Stimulated activated CD4-positive, alpha-beta T cell treated with anti-CD3 and anti-CD28 coated beads, Interleukin-2, amount 100 ng/mL, for 24 hours (primary cell): ENCODE measurements at places on chromosomes 2 and 18.

DNA sequence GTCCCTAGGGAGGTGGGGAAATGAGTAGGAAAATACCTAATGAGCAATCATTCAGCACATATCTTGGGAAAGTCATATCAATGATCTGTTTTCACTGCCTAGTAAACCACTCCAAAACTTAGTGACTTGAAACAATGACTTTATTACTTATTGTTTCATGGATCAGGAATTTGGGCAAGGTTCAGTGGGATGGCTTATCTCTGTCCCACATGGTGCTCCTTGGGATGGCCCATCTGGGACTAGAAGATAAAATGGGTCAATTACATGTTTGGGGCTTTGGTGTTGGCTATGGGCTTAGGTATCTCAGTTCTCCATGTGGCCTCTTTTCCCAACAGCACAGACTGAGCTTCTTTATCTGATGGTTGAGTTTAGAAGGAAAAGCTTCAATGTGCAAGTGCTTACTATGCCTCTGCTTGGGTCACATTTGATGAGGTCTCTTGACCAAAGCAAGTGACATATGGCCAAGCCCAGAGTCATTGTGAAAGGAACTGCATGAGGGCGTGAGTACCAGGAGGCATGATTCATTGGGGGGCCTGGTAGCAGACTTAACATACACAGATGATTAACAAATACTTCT, 218.1 kb upstream of the TNP1 start:
- DNase-seq: no peak

- no peak for DNase-seq
Measured at GRCh38 chr2:234091883-234092282, 41.4 kb downstream of the SPP2 start.

GRCh38 chr2:85263591-85263990, 64.2 kb downstream of the TGOLN2 start:
- no peak for DNase-seq

GRCh38 chr2:216694082-216694825, 1.1 kb downstream of the IGFBP5 start:
- peak; percentile 28 for DNase-seq

DNA sequence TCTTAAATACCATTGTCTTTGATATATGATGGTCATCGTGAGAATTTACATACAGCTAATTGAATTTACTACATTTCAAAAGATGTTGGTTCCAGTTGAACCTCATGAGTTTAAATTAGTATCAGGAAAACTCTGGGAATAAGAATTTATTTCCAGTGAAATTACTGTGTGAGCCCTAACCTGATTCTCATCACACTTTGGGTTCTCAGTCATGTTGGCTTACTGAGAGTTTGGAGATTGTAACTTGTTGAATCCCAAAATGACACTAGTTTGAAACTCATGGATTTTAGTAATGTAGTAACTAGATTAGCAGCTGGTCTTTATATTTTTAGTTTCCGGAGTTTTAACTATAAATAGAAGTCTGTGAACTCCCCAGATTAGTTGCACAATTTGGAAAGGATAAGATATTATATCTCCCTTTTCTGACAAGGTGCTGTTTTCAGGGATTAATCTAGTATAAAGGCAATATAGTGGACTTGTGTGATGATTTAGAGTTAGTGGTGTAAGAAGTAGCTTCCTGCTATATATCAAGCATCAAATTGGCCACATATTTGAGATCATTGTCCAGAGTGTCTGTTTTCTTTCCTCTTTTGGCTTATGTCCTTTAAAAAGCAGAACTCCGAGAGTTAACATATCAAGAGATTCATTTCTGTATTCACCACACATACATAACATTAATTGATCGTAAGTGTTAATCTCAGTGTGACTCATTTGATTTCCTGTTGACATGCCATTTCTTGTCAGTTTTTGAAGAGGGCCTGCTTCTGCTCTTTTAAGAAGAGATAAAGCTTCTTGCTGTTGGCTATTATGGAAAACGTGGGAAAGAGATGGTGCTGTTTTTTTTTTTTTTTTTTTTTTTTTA, 15.7 kb downstream of the NDUFV2 start:
- no peak for DNase-seq

DNA sequence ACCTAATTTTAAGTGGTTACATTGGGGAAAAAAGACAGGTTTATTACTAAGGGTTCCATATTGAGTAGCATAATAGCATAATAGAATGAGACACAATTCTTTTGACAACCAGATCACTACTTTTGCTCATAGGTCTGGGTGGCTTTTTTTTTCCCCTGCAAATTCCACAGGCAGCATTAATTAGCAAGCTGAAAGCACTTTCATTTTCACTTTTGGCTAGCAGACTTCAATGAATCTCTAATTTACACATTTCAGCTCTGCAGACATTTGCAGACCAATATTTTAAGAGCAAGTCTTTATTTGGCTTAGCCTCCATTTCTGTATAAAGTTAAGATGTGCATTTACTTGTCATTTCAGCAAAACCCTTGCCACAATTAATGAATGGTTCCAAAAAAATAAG, 185.5 kb downstream of the NOL4 start:
- DNase-seq: no peak

DNA sequence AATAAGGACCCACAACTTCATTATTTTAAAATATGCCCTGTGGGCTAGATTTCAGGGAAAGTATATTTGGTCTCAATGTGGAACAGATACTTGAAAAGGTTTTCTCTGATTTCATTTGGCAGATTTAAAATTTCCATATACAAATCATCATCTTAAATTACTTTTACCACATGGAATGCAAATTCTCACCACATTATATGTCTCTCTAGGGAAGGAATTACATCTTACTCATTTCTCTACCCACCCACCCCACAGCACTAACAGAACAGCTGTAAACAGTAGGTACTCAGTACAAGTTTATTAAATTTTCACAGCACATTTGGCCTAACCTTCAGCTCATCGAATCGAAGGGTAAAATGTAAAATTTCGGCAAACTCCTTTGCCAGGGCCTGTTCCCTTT, 104.0 kb downstream of the CYRIA start:
- no peak for DNase-seq

DNA sequence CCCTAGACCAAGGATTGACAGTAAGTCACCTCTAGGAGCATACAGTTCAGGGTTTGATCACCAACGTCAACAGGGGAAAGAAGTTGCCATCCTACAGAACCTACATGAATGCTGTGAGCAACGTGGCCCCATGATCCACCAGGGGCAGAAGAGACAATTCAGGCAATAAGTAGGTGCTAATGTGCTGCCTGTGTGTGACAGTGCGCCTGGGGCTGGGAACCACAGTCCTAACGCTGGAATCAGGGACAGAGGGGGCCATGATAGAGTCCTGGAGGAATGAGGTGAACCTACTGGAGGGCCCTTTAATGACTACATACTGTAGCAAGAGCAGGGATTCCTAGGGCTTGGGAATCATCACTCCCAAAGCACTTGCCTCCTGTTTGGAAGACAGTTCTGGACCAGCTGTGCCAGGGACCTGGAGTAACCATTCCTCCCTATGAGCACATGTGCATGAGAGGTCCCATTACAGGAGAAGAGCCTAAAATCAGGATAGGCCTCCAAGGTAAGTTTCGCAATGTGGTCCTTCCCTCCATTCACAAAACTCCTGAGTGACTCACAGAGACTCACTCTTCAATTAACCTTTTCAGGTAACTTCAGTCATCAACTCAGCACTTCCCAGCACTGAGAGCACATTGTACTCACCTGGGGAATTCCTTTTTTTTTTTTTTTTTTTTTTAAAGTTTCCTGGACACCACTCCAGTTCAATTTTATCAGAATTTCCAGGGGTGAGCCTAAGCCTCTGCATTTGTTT, 214.0 kb downstream of the TMEM163 start:
- DNase-seq: no peak

DNA sequence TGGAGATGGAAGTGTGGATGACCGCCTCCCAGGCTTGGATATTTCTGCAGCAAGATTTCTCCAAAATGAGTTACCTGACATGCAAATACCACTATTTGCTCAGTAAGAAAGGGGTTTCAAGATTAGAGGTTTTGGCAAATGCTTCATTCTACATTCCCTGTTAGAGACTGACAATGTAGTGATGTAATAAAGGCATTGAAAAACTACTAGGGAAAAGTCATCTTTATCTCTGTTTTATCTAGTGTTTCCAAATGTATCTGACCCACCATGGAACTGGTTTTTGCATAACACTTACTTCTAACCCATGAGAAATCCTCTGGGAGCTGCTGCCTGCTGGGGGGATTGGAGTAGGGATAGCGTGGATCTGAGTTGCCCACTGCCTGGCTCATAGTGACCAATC, 33.0 kb upstream of the NTSR2 start:
- DNase-seq: no peak

DNA sequence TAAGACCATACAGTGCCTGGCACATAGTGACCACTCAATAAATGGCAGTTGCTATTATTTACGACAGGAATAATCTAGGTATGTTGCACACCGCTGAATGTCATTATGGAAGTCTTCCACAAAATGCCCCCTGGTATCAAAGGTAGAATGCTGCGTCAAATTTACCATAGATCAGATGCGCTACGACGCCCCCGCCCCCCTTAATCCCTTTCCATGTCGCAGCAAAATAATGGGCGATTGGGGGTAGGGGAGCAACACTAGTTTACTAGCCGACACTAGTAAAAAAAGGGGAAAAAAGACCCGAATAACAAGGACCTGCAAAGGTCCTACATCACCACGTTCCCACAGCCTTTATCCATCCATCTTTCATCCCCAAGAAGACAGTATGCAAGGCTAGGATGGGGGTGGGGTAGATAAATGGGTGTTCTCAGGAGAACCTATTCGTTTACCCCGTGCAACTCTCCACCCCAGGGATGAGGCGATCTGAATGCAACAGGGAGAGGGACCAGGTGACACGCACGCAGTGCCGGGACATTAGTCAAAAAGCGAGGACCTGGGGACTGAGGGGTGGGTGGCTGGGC, 455 bp downstream of the PREPL start:
- DNase-seq: peak; percentile 34

GRCh38 chr2:148674063-148675020, 29.8 kb downstream of the EPC2 start:
- DNase-seq: peak; percentile 18

GRCh38 chr2:125364192-125364983, 1291.6 kb upstream of the GYPC start:
- DNase-seq: no peak

DNA sequence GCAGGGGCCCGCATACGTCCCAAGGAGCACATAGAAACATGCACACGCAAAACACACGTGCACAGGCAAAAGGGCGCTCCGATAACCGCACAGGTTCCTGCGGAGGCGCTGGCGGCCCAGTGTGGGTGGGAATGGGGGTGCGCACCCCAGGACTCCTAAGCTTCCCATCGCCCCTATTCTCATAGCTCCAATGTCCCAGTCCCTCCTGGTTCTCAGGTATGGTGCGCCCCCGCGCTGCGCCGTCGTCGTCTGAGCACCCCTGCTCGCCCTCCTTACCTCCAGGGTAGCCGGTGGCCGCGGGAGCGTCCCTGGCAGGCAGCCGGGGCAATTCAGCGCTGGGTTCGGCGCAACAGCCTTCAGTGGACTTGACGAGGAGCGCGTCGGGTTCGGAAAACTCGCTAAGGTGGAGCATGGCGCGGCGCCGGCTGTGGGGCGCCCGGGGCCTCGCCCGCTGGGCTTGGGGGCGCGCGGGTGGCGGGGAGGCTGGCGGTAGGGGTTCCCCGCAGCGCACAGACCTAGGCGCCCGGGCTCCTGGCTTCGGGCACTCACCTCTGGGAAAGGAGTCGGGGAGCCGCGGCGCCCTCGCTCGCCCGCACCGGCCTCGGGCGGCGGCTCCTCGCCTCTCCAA, 328 bp downstream of the EGR4 start:
- DNase-seq: no peak

DNA sequence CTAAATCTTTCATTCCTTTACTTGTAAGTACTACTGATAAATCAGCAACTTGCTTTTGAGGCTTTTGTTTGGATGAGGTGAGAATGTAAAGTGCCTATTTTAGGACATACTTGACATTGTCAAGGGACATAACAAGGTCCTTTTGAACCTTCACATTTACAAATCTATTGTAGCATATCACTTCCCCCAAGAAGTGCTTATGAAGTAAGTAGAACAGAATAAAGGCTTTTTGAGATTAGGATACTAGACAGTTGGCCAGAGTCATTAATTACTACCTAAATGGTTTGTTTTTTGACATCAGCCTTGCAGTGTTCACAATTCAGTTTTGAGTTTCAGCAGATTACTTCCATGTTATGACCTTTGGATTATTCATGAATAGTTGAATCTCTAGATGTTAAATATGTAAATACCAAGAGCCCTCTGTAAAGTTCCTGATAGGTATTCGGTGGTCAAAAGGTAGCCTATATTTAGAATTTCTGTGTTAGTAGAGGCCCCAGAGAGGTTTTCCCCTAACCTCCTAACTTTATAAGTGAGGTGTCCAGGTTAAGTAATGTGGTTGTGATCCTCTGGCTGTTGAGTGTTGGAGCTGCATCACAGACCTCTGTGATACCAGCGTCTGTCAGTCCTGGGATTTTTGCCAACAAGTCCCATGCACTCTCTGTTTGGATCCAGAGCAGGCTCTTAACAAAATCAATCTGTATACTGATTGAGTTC, 67.2 kb downstream of the LCLAT1 start:
- no peak for DNase-seq

DNA sequence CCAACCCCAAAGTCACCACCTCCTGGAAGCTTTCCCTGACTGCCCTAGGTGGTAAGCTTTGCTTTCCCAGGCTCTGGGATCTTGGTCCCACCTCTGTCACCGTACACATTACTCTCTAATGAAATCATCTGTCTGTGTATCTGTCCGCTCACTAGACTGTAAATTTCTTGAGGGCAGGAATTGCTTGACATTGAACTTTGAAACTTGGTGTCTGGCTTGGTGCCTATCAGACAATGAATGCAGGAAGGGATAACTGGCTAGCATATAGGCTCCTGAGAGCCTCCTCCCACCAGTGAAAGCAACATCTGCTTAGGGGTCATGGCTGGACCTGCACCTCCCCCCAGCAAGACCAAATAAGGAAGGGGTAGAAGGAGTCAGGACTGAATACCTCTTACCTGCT, 155.7 kb downstream of the TNS1 start:
- DNase-seq: no peak

GRCh38 chr2:150346806-150347205, 140.7 kb downstream of the RND3 start:
- DNase-seq: no peak

GRCh38 chr2:16320716-16321115, 344.9 kb downstream of the CYRIA start:
- DNase-seq: no peak

- no peak for DNase-seq
Measured at GRCh38 chr2:85589982-85590791, 5.4 kb upstream of the RNF181 start.

DNA sequence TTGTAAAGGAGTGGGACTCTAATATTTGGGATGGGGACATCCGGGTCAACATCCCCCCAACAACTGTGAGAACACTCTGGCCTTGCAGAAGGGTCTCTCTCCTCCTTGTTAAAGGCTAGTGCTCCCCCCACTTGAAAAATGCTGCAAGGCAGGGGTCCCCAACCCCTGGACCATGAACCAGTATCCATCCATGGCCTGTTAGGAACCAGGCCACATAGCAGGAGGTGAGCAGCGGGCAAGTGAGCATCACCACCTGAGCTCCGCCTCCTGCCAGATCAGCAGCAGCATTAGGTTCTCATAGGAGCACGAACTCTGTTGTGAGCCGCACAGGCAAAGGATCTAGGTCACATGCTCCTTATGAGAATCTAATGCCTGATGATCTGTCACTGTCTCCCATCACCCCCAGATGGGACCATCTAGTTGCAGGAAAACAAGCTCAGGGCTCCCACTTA, 243.9 kb upstream of the ID2 start:
- no peak for DNase-seq
